ENCODE measurements at places on chromosomes 1 and 21.

DNA sequence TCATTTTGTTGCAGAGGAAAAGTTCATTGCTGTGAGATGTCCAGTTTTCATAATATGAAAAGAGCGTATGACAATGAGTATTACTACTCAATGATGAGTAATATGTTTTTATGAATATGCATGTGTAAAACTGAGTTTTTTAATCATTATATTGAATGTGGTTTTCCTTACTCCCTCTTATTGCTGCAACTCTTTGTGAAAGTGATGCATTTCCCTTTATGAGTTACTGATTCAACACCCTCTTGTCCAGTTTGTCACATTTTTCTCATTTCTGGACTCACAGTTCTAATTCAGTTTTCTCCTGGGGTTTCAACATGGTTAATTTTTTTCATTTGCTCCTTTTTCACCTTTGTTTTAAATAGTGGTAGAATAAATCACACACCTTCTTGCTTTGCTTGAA is 35.2 kb upstream of the KCNJ15 start:
- DNase-seq: no peak

GRCh38 chr1:35715568-35716002 is 3.1 kb downstream of the C1orf216 start:
- DNase-seq: peak; percentile 42

GRCh38 chr21:16942703-16943102 is 570.1 kb upstream of the CXADR start:
- no peak for DNase-seq

DNA sequence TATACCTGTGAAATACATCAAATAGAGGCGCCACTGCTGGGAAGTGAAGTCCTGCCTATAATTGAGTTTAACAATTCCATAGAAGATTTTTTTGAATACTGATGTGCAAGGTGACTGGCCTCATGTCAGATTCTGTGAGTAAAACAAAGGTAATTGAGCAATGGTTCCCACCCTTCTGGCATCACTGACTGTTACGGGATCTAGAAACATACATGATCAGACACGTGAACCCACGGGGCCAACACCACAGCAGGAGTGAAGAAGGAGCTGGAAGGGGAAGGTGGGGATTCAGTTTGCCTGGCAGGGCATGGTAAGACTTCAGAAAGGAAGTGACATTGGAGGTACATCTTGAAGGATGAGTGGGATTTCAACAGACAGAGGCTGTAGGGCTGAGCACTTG is 270.2 kb downstream of the DISC1 start:
- DNase-seq: no peak

GRCh38 chr1:206128196-206128595 is 11.0 kb upstream of the AVPR1B start:
- no peak for DNase-seq

GRCh38 chr1:155018617-155019348 is 14.8 kb downstream of the DCST2 start:
- DNase-seq: no peak

- no peak for DNase-seq
Measured at GRCh38 chr21:41479686-41480085, 28.3 kb downstream of the TMPRSS2 start.

DNA sequence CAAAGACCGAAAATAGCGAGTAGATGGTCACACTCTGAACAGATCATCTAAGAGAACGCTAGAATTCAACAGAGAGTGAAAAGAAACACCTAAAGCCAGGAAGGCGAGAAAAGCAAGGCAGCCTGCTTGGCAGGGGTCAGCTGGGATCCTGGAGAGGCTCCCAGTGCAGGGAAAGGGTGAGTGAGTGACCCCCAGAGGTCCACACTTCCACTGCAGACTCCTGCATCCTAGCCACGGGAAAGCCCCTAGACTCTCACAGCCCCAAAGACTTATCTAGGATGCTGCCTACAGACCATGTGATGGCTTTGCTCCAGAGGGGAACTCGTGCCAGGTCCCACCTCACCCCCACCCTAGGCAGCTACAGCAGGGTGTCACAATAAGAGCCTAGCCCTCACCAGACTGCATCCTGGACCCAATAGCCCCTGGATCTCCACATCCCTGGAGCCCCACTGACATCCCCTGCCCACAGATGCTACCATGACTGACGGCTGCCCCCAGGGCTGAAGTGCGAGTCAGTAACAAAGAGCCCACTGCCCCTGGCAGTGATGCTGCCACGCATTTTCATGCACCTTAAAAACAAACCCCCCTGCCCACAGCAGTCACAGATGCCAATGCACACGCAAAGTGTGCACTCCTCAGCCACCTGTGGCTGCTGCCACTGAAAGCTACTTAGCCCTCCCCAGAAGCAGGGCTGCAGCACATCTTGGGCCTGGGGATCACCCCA is 62.2 kb downstream of the PSMG1 start:
- no peak for DNase-seq

- no peak for DNase-seq
Measured at GRCh38 chr1:202462342-202463076, 114.0 kb downstream of the PPP1R12B start.

DNA sequence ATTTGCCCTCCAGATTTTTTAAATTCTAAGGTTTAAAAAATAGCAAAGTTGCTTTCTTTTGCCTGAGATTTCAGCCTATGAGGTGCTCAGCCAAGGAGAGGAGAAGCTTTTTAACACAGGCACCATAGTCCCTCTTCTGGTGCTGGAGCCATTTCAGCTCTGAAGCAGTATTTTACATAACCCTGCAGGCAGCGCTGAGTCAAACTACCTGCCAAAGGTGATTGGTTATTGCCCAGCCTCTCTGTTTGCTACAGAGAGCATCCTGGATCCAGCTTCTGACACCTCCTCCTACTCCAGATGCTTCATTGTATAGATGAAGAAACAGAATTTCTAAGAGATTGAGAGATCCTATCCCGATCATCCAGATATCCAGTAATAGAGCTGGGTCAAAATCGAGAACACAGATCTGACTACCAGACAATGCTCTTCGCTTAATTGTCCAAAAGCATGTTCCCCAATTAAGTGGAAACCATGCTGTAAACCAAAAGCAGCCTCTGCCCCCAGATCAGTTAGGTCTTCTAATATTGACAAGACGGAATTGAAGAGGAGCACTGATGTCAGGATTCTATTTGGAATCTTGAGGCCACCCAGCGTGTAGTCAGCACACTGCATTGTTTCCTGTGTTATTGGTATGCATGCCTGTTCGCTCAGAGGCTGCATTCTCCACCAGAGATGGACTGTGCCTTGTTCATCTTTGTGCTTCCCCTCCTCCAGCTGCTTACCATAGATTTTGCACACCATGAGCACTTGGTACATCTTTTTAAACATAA is 22.1 kb downstream of the RGS8 start:
- no peak for DNase-seq

DNA sequence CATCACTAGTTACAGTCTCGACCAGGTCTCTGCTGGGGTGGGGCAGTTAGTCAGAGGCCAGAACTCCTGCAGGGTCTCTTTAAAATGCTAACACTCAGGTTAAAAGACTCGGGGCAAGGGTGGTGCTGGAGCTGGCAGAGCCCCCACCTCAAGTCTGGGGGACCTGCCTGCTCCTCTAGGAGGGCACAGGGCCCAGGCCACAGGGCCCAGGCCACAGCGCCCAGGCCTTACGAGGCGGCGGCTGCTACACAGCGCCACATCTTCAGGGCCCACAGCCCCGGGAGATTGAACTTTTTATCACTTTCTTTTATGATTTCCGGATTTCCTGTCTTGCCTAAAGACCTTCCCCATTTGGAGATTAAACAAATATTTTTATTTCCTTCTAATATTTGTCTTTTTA is 10.4 kb downstream of the MPZ start:
- DNase-seq: no peak

GRCh38 chr1:223188618-223189356 is 45.7 kb upstream of the TLR5 start:
- no peak for DNase-seq

DNA sequence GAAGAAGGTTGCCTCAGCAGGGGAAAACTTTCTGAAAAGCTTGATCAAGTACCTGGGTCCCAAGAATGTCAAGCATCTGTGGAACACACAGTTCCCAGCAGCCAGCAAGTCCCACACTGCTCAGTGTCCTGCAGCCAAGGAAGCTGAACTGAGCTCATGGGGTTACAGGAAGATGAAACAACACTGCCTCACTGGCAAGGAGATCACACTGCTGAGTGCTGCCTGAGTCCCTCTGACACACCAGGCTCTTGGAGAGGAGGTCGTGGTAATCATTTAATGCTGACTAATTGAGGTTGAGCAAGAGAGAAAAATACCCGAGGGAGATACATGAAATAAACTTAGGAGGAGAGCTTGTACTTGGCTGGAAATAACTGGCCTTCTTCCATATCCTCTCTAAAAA is 75.2 kb downstream of the MPZL1 start:
- peak; percentile 21 for DNase-seq

DNA sequence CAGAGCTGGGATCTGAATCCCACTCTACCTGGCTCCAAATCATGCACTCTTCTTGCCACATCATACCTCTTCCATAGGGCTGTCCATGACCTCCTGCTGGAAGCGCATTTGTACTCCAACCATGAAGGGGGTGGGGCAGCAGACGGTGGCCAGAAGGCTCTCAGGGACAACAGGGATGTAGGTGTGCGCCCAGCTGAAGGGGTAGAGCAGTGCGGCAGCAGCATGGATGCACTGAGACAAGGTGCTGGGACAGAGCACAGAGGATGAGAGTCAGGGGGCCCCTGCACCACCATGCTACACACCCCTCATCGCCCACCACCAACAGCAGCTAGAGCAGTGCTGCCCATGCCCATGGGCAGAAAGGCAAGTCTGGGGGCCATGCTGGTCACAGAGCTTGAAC is 8.4 kb downstream of the DENND2D start:
- DNase-seq: no peak

- DNase-seq: no peak
Measured at GRCh38 chr1:50417507-50417906, 5.7 kb downstream of the DMRTA2 start.

DNA sequence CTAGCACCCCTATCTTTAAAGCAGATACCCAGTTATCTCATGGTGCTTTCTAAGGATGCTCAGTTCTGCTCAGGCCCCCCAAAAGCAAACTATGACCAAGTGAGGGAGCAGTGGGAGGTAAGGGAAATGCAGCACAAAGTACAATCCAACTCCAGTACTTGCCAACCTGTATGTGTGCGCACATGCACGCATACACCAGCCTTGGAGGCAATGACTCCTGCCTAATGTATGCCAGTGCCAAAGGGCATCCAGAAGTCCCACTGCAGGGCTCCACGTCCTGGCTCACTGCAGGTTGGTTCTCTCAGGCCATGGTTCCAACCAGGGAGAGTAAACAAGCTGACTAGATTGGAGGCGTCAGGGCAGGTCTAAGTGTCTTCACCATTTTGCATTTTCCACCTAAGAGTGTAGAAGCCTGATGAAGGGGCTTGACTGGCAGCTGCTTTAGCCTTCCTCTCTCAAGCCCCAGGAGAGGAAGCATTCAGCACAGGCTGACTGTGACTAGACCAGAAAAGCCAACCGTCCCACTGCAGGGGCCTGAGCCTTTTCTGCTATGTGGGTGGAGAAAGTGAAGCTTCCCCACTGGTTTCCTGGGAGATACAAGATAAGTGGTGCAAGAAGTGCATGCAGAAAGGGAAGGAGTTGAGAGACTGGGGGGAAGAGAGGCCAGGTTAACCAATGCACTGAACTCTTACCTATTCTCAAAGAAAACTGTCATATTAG is 7.7 kb downstream of the AMIGO1 start:
- DNase-seq: no peak

- no peak for DNase-seq
Measured at GRCh38 chr1:13535227-13535626, 21.4 kb upstream of the LRRC38 start.

- DNase-seq: no peak
Measured at GRCh38 chr1:32798191-32798590, 19.0 kb downstream of the YARS1 start.

- DNase-seq: no peak
Measured at GRCh38 chr1:91584878-91585277, 84.2 kb downstream of the CDC7 start.

DNA sequence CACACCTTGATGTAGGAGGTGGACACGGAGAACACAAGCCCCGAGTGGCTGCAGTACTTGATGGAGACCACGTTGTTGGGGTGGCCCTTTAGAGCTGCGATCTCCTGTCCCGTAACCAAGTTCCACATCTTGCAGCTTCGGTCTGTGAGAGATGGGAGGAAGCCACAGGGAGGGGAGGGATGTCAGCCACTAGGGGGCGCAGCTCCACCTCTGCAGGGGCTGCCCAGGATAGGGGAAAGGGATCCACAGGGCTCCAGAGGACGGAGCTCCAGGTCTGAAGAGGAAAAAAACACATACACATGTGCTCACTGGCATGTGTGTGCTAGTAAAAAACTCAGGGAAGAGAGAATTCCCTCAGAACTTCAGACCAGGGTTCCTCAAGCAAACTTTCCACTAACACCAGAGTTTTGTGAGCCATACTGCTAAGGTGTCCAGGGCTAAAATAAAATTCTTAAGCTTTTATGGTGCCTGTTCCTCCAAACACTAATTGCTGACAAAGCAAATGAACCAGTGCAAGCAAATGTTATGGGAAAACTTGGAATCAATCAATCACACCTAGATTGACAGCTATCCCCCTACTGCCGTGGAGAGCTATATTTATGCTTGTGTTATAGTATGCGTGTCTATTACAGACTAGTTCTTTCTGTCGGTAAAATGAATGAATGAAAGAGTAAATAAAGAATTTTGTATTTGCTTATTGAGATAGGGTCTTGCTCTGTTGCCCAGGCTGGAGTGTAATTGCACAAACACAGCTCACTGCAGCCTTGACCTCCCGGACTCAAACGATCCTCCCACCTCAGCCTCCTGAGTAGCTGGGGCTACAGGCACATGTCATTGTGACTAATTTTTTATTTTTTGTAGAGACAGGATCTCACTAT is 43.7 kb downstream of the KIF21B start:
- no peak for DNase-seq

GRCh38 chr1:232302376-232303221 is 327.3 kb downstream of the SIPA1L2 start:
- no peak for DNase-seq

- DNase-seq: no peak
Measured at GRCh38 chr1:40651138-40651857, 14.2 kb downstream of the RIMS3 start.

GRCh38 chr1:166848193-166848592 is 8.9 kb downstream of the POGK start:
- no peak for DNase-seq

DNA sequence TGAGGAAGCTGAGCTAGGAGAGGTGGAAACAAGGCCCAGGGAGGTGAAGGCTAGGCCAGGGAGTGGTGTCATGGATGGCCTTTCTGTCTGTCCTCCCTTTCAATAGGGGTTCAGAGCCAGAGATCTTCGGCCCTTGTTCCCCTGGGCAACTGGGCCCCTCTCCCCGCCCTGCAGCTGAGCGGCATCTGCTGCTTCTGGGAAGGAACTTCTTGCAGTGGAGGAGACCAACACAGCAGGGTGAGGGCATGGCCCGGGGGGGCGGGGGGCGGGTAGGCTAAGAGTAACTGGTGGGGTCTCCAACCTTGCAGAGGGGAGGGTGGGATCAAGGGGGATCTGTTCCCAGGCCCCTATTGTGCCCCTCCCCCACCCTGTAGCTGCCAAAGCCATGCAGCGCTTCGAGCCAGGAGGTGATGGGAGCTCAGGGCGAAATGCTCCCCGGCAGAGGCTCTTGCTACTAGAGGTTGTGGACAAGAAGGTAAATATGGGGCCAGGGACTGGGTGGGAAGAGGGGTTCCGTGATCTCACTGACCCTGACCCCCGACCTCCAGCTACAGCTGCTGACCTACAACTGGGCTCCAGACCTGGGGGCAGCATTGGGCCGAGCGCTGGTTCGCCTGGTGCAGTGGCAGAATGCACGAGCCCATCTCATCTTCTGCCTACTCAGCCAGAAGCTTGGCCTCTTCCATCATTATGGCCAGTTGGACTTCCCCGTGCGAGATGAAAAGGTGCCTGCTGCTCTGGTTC is 11.7 kb downstream of the HYI start:
- DNase-seq: no peak

- no peak for DNase-seq
Measured at GRCh38 chr1:14424325-14425002, 174.0 kb upstream of the KAZN start.
